ENCODE measurements at places on chromosomes 16 and 17. TPM values are rescaled to one million over a fixed set of nuclear protein-coding genes. Genes with fewer than 3 reads are reported as not detected.
A peak's percentile ranks its signal among the peaks of the same experiment; 100 is the strongest.

DNA sequence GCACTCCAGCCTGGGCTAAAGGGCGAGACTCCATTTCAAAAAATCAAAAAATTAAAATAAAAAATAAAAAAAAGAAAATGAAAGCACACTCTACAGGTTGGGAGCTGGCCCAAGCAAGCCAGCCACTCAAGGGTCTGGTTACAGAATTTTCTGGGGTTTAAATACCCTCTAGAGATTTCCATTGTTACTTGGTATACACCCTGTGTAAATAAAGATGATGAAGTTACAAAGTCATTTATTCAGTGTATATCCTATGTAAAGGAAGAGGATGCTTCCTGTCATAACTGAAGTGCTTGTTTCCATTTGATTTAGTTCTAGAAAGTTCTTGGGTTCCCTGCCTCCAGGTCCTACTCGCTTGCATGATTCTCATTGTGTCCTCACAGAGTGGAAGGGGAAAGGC is 79.9 kb upstream of the C17orf78 start:
- H3K4me1 ChIP-seq = no peaks in the 10 kb centered on the region
- no peaks in the 10 kb centered on the region for H3K27me3 ChIP-seq
- H3K4me3 ChIP-seq = no peak overlapping the region
- no peak overlapping the region for H3K27ac ChIP-seq
- DNase-seq = no peak

CCL17 gene
- total RNA-seq = not detected

GRCh38 chr17:17570798-17571716 is 20.5 kb downstream of the PEMT start:
- H3K27me3 ChIP-seq = no peaks in the 10 kb centered on the region
- H3K4me1 ChIP-seq = no peaks in the 10 kb centered on the region
- H3K4me3 ChIP-seq = no peak overlapping the region
- peaks cover 13% of the 10 kb centered on the region for H3K36me3 ChIP-seq

DNA sequence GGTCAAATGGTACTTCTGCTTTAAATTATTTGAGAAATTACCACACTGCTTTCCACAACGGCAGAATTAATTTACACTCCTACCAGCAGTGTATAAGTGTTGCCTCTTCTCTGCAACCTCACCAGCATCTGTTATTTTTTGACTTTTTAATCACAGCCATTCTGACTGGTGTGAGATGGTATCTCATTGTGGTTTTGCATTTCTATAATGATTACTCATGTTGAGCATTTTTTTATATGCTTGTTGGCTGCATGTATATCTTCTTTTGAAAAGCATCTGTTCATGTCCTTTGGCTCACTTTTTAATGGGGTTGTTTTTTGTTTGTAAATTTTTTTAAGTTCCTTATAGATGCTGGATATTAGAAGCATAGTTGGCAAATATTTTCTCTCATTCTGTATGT is 446.7 kb downstream of the PMP22 start:
- H3K4me1 ChIP-seq = no peaks in the 10 kb centered on the region
- H3K4me3 ChIP-seq = no peak overlapping the region
- H3K27me3 ChIP-seq = no peaks in the 10 kb centered on the region
- no peaks in the 10 kb centered on the region for H3K36me3 ChIP-seq
- no peak for DNase-seq

SLC13A2 gene
- not detected for total RNA-seq

- peaks cover 9% of the 10 kb centered on the region for H3K4me1 ChIP-seq
- H3K27me3 ChIP-seq = no peaks in the 10 kb centered on the region
- no peak for DNase-seq
- H3K36me3 ChIP-seq = no peaks in the 10 kb centered on the region
- no peak overlapping the region for H3K27ac ChIP-seq
These were observed 2.4 kb downstream of the MMP15 start for GRCh38 chr16:58027916-58028455.

GRCh38 chr16:65991149-65991701 is 375.3 kb upstream of the CDH5 start:
- no peaks in the 10 kb centered on the region for H3K36me3 ChIP-seq
- H3K4me3 ChIP-seq = no peak overlapping the region
- no peak for DNase-seq
- H3K4me1 ChIP-seq = no peaks in the 10 kb centered on the region
- no peaks in the 10 kb centered on the region for H3K27me3 ChIP-seq

GRCh38 chr16:20344611-20345010 is 7.9 kb downstream of the UMOD start:
- H3K36me3 ChIP-seq = no peaks in the 10 kb centered on the region
- H3K27me3 ChIP-seq = no peaks in the 10 kb centered on the region
- no peak overlapping the region for H3K27ac ChIP-seq
- no peak for DNase-seq
- no peak overlapping the region for H3K4me3 ChIP-seq

DNA sequence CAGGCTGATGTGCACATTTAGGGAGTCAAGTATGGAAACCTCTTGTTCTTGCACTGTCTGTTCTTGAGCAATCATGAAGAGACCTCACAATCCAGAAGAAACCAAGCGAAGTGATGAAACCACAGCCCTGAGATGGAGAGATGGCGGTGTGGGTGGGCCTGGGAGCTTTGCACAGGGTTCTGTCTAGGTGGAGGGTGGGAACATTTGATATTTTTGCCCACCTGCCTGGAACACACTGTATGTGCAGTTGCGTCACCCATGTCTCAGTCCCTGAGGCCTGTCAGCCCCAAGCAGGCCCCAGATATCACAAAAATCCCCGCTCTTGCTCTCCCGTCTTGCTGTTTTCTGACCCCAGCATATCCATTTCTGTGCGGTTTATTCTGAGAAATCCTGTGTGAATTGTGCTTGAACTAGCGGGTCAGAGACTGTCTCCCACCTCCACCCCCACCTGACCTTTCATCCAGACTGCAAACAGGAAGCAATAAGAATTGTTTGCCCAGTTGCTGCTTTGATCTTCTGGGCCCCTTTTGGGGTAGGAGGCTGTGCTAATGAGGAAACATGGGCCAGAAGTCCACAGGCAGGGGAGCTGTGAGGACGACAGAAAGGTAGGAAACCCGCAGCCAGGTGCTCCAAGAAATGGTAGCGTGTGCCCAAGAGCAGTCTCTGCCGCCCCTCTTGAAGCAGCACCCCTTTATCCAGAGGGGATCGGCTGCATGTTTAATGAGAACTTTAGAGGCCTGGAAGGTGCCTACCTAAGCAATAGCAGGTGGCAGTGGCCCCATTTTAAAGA is 183.8 kb downstream of the CCDC182 start:
- no peak overlapping the region for H3K4me3 ChIP-seq
- H3K27me3 ChIP-seq = no peaks in the 10 kb centered on the region
- DNase-seq = no peak
- H3K27ac ChIP-seq = no peak overlapping the region
- H3K4me1 ChIP-seq = no peaks in the 10 kb centered on the region

FBXW10 gene
- not detected for total RNA-seq

DNA sequence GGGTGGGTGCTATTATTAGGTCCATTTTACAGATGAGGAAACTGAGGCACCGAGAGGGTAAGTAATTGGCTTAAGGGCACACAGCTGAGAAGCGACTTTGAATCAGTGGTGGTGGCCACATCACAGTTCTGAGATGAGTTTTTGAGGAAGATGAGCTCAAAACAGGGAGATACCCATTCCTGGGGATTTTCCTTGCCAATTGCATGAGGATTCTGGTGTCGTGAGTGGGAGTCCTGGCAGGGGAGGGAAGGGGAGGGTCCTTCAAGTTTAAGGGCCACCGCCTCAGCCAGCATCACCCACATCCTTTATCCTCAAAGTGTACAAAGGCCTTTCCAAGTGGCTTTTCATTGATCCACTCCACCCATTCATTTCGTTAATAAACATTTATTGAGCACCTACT is 45.3 kb downstream of the IL21R start:
- H3K36me3 ChIP-seq = peaks cover 67% of the 10 kb centered on the region
- peak overlapping the region; percentile 59 for H3K27ac ChIP-seq
- H3K4me1 ChIP-seq = peaks cover 48% of the 10 kb centered on the region
- H3K4me3 ChIP-seq = no peak overlapping the region
- no peaks in the 10 kb centered on the region for H3K27me3 ChIP-seq
- no peak for DNase-seq

KRTAP4-9 gene
- not detected for total RNA-seq

GRCh38 chr16:46748775-46749705 is 896 bp upstream of the MYLK3 start:
- H3K36me3 ChIP-seq = no peaks in the 10 kb centered on the region
- no peak overlapping the region for H3K4me3 ChIP-seq
- H3K4me1 ChIP-seq = no peaks in the 10 kb centered on the region
- H3K27me3 ChIP-seq = no peaks in the 10 kb centered on the region
- DNase-seq = no peak

DNA sequence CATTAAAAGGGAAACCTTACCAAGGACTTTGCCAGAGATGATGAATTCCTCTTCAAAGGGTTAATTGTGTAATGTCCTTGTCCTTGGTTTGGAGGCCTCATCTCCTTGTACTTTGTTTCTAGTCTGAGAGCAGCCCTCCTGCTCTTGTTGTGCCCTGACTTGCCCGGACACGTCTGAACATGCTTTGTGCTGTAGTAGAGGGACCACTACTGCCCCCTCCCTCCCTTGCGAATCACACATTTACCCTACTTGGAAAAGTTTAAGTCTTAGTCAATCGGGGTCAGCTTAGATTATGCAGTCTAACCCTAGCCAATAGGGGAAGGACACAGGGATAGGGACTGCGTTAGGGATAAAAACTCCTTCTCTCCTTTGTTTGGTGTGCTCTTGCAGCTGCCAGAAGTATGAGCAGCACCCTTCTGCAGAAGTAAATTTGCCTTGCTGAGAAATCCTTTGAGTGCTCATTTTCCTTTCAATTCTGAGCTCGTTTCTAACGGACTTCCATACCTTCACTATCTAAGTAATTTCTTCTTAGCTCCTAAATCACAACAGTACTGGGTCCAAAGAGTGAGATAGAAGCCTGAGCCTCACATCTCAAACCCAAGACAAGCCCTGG is 26.4 kb upstream of the CLEC3A start:
- H3K4me1 ChIP-seq = no peaks in the 10 kb centered on the region
- no peaks in the 10 kb centered on the region for H3K27me3 ChIP-seq
- H3K4me3 ChIP-seq = no peak overlapping the region
- H3K36me3 ChIP-seq = no peaks in the 10 kb centered on the region

DNA sequence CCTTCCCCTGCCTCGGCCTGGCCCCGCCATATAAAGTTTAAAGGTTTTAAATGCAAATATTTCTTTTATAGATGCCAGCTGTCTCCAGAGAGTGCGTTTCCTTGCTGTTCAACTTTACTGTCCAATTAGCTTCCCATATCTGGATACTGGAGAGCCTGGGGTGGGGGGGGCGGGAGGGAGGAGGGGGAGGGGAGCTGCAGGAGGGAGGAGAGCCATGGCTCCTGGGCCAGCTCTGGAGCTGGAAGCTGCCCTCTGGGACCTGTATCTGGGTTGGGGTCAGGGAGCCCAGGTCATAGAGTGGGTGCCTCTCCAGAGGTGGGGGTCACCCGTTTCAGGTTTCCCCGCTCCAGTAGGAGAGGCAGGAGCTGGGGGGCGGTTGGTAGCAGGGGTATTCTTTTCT is 6.2 kb upstream of the GSE1 start:
- no peak overlapping the region for H3K27ac ChIP-seq
- peaks cover 10% of the 10 kb centered on the region for H3K4me1 ChIP-seq
- no peaks in the 10 kb centered on the region for H3K36me3 ChIP-seq
- H3K4me3 ChIP-seq = no peak overlapping the region
- no peak for DNase-seq

DNA sequence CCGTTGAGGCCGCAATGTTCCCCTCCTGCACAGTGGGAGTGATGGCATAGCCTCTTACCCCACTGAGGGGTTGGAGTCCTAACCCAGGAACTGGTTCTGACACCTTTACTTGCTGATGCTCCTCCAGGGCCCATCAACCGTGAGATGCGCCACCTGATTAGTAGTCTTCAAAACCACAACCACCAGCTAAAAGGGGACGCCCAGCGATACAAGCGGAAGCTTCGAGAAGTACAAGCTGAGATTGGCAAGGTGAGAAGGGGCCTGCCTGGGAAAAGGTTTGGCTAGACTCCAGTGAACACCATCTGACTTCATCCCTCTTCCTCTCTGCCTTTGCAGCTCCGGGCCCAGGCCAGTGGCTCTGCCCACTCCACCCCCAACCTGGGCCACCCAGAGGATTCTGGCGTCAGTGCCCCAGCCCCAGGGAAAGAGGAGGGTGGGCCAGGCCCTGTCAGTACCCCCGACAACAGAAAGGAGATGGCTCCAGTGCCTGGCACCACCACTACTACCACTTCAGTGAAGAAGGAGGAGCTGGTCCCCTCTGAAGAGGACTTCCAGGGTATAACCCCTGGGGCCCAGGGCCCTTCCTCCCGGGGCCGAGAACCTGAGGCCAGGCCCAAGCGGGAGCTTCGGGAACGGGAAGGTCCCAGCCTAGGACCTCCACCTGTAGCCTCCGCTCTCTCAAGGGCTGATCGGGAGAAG is 5.8 kb downstream of the RNF40 start:
- DNase-seq = no peak
- H3K27me3 ChIP-seq = no peaks in the 10 kb centered on the region
- no peak overlapping the region for H3K27ac ChIP-seq

DNA sequence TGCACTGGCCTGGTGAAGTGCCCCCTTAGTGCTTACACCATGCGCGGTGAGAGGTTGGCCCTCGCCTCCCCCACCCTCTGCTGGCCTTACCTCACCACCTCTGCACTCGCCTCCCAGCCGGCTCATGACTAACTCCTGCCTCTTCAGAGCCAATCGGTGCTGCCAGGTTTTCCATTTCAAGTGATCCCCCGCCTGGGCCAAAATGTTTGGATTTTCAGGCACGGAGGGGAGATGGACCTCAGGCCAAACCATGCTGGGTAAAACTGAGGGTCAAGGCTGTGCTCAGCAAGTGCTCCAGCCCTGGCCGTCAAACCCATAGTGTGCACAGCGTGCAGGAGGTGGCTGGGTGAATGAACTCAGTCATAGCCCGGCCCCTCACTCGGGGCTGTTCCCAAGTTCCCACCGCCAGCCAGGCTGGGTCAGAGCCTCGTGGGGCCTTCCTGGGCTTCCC is 175.4 kb downstream of the SEC14L1 start:
- H3K4me3 ChIP-seq = no peak overlapping the region
- H3K27me3 ChIP-seq = no peaks in the 10 kb centered on the region
- no peak for DNase-seq

GRCh38 chr17:78738278-78738677 is 43.8 kb downstream of the CYTH1 start:
- H3K27me3 ChIP-seq = no peaks in the 10 kb centered on the region
- H3K4me3 ChIP-seq = no peak overlapping the region

DNA sequence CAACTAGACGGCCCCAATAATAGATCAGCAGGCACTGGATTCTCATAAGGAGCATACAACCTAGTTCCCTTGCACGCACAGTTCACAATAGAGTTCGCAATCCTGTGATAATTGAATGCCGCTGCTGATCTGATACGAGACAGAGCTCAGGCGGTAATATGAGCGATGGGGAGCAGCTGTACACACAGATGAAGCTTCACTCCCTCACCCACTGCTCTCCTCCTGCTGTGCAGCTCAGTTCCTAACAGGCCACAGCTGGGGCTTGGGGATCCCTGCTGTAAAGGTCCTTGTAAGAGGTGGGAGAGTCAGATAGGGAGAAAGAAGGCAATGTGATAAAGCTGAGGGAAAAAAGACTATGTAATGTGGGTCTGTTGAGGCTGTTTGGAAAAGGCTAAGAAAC is 577.5 kb downstream of the RBFOX1 start:
- H3K27ac ChIP-seq = no peak overlapping the region
- H3K36me3 ChIP-seq = no peaks in the 10 kb centered on the region
- DNase-seq = no peak
- H3K4me1 ChIP-seq = no peaks in the 10 kb centered on the region
- H3K4me3 ChIP-seq = no peak overlapping the region

- H3K27ac ChIP-seq = no peak overlapping the region
- peaks cover 62% of the 10 kb centered on the region for H3K4me1 ChIP-seq
- no peak for DNase-seq
- H3K27me3 ChIP-seq = no peaks in the 10 kb centered on the region
- no peak overlapping the region for H3K4me3 ChIP-seq
- H3K36me3 ChIP-seq = no peaks in the 10 kb centered on the region
These were observed 192.1 kb upstream of the CIBAR2 start for GRCh38 chr16:85304337-85304736.

- H3K27me3 ChIP-seq = no peaks in the 10 kb centered on the region
- peak overlapping the region; percentile 50 for H3K4me3 ChIP-seq
- no peak for DNase-seq
These were observed 25.6 kb upstream of the ZNF652 start for GRCh38 chr17:49387498-49388289.

Measured in naive thymus-derived CD4-positive, alpha-beta T cell (primary cell).